ENCODE measurements at places on chromosomes 5 and 9.
A peak's percentile ranks its signal among the peaks of the same experiment; 100 is the strongest.

DNA sequence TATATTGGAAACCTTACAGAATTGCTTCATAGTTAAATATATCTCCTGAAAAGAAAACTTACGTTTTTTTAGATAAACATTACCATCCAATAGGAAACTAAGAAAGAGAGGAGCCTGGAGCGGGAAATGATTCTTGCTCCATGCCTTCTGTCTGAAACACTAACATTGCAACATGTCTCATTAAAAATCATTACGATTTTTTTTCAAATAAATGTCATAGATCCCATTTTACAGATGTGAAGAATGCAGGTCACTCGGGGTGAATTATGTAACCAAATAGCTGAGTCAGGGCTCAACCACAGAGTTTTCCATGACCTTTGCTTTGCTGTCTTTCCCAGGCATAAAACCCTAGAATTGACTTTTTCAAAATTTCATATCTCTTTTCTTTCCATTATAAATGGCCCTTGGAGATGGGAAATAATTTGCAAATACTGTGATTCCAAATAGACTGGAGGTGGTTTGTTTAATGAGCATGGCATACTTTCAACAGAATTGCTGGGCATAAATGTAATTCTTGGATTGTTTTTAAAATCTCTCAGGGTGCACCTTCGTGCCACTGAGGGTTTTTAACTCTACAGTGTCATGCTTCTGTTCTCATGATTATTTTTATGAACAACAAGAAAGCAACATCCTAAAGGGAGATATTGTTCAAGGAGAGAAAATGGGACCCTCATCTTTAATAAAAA is 302.8 kb downstream of the EBF1 start:
- DNase-seq, result no peak

DNA sequence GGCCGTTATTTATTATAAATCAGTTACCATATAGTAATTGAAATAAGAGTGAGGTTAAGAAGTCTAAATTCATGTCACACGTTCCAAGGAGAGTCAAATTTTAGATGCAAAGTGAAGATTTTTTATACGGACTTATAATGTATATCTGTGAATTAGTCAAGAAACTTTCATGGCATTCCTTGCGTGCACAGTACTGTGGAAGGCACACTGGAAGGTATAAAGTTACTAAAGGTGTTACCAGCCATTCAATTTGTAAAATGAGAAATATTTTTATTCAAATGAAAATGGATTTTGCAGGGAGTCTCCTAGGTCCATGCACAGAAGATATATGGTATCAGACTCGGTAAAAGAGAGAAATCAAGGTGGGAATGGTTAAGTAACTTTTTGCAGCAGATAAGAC is 408.1 kb upstream of the CTNND2 start:
- no peak for DNase-seq

DNA sequence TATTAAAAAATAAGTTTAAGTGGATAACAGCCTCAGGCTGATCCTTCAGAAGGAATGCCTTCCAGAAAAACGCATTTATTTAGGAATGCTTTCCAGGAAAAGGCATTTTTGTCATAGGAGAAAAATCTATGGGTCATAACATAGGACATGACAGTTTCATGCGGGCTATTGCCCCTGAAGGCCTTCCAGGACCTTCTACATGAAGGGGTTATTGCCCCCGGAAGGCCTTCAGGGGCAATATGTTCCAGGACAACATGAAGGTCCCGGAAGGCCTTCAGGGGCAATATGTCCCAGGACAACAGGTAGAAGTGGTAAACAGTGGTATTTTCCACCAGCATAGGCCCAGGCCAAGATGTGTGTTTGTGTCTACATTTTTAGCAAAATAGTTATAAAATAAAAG is 191.3 kb upstream of the RASA1 start:
- DNase-seq, result no peak

DNA sequence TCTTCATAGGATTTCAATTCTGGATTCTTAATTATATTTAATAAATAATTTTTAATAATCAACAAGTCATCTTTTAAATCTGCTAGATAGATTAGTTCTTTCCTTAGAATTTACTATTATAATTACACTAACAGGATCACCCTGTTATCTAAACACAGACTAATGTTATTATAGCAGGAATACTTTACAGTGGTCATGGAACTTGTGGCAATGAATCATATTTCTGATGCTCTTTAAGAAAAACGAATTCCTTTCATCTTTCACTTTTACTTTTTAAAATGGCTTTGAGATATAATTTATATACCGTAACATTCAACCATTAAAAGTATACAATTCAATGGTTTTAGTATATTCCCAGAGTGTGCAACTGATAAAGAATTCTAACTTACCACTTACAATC is 29.7 kb upstream of the CDK5RAP2 start:
- DNase-seq, result no peak

DNA sequence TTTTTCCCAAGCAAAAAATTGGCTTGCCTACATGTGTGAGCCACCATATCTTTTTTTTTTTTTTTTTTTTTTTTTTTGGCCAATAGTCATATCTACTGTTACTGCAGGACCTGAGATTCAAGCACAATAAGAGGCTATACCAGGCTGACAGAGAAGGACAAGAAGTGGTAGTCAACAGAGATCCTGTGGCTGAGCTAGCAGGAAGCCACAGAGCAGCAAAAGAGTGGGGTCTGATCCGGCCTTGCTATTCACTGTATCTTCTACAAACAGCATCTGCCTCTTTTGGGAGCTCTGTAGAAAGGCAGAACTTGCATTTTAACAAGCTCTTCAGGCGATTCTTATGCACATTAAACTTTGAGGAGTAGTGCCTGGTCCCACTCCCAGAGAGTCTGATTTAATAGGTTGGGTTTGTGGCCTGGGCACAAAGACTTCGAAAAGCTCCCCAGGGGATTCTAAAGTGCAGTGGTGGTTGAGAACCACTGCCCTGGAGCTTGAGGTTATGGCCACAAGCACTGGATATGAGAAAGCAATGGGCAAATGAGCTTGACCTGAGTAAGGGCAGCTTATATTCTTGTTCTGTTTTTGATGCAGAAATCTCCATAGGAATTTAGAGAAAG is 162.8 kb downstream of the PIK3R1 start:
- DNase-seq, result no peak

- DNase-seq, result no peak
Measured at GRCh38 chr5:163410505-163410904, 26.9 kb upstream of the CCNG1 start.

DNA sequence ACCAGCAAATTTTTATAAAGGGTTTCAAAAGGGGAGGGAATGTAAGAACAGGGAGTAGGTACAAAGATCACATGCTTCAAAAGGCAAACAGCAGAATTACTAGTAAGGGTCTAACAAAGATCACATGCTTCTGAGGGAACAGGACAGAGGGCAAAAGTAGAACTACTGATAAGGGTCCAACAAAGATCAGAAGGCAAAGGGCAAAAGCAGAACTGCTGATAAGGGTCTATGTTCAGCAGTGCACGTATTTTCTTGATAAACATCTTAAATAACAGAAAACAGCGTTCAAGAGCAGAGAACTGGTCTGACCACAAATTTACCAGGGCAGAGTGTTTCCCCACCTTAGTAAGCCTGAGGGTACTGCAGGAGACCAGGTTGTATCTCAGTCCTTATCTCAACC is 469.5 kb upstream of the PIK3R1 start:
- no peak for DNase-seq

DNA sequence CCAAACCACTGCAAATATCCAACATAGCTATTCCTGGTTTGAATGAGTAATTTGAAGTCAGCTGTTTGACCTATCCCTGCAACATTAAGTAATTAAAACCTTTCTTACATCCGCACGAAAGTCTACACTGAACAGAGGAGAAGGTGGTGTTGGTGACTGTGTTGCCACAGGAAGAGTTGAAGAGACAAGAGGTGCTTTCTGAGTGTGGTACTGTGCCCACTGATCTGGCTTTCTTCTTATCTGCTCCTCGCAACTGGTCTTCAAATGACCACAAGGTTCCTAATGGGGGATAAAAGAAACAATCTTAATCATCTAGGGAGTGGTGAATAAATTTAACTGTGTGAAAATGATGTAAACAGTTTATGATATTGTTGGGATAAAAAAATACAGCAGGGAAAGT is 29.4 kb upstream of the PDCL start:
- no peak for DNase-seq

DNA sequence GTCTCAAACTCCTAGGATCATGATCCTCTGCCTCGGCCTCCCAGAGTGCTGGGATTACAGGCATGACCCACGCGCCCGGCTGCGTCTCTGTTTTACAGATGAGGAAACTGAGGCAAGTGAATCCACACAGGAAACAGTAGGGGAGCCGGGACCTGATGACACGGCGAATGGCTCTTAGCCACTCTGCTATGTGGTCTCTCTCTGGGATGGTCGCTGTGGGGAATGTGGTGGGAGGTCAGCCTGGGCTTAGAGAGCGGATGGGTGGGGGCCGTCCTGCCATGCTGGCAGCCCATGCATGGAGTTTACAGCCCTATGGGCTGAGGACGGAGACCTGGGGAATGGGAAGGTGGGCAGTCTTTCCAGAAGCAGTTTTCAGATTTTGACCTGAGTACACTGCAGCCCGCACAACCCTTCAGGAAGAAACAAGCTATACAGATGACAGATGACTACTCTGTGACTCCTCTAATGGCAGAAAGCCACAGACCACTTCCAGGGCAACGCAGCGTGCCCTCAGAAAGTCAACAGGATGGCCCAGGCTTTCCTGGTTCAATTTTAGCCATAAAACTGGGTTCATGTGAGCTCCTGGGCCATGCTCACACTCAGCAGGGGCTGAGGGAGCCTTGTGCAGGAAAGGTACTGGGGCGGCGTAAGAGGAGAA is 136.1 kb upstream of the RAPGEF1 start:
- peak; percentile 30 for DNase-seq

GRCh38 chr5:168313596-168314204 is 22.3 kb downstream of the WWC1 start:
- no peak for DNase-seq

- DNase-seq, result no peak
Measured at GRCh38 chr5:31581498-31582099, 49.5 kb downstream of the C5orf22 start.

DNA sequence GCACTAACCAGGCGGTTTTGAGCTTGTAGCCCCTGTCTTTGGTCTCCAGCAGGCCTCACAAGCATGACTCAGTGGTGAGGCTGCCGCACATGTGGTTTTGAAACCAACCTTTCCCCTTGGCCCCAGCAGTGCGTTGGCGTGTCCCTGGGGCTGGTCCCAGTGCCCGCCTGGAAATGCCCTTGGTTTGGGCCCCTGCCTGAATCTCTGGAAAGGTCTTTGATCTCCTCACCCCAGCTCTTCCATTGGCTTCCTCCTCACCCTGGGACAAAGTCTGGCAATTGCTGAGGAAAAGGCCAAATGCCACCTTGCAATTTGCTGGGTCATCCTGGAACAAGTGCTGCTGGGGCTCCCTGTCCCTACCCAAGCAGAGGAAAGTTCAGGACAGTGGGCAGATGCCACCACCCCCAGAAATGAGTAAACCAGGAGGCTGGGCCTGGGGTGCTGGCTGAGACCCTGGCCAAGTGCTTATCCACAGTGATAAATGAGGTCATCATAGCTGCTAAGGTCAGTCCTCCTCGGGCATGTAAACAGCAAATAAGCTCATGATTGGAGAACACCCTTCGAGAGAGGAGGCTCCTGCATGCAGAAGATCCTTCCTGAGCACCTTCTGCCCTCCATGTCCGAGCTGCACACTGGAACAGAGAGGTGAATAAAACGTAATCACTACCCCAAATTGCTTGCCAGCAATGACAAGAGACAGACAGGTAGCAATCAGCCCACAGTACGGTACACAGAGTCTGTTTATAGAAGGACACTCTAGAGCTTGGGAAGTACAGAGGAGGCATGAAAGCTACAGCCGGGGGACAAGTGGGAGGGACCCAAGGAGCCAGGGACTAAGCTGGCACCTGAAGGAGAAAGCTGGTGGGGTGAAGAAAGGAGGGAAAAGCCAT is 98.9 kb upstream of the CPEB4 start:
- DNase-seq, result peak; percentile 57

DNA sequence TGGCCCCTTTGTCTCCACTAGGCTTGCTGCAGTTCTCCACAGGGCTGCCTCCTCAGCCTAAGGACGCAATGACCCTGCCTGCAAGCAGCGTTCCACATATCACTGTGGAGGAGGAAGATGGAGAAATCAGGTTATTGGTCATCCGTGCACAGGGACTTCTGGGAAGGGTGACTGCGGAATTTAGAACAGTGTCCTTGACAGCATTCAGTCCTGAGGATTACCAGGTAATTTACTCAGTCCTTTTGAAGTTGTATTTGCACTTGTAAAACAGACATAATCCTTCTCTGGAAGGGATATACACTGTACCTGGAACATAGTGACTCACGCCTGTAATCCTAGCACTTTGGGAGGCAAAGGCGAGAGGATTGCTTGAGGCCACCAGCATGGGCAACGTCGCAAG is 116.6 kb downstream of the ADGRV1 start:
- no peak for DNase-seq

DNA sequence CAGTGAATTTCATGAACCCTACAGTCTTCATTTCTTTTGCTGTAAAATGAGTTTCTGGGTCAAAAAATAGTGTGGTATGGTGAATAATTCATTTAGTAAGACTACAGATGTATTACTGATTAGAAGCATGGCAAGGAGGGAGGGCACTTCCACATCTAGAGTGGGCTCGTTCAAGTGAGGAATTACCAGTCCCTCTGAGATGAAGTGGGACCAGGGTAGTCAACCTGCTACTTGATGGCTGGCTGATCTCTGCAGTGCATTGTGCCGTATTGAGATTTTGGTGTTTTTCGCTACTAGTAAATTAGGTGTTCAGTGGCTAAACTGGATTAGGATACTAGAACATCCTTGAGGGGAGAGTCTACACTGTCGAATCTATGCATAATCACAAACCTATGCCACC is 10.8 kb downstream of the CDC37L1 start:
- no peak for DNase-seq

GRCh38 chr5:139164020-139164419 is 34.1 kb downstream of the SIL1 start:
- DNase-seq, result peak; percentile 35

- DNase-seq, result no peak
Measured at GRCh38 chr5:64839936-64840335, 71.2 kb downstream of the CWC27 start.

DNA sequence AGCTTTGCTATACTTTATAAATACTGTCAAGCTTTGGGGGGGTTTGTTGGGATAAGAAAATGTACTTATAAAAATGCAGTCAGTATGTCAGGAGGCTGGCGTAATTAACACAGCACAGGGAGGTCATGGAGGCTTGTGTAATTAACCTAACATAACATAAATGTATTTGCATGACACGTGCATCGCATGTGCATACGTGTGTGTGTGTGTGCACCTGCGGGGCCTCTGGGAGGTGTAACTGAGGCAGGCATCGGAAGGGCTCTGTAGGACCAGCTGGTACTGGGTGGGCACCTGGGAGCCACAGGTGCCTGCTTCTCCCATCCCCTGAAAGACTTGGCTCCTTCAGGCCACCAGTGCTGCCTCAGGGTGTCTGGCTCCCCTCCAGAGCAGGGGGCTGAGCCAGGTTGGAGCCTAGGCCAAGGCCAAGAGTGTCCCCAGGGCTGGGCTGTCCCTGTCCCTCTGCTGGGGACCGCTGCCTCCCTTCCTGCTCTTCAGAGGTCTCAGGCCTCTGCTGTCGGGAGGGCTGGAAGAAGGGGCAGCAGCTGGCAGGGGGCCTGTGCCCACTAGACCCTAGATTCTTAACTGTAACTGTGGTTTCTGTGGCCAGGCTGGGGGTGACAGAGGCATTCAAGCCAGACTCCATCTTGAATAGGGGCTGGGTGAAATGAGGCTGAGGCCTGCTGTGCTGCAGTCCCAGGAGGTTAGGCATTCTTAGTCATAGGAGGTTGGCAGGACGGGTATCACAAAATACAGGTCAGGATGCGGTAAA is 9.0 kb downstream of the FCN2 start:
- peak; percentile 18 for DNase-seq

- DNase-seq, result no peak
Measured at GRCh38 chr9:94951324-94952135, 225.0 kb downstream of the AOPEP start.

All from stimulated activated CD8-positive, alpha-beta memory T cell treated with anti-CD3 and anti-CD28 coated beads, Interleukin-4, amount 100 ng/mL, for 48 hours (primary cell).